ENCODE measurements at places on chromosomes 2 and 18. TPM values are rescaled to one million over a fixed set of nuclear protein-coding genes. Genes with fewer than 3 reads are reported as not detected.

GRCh38 chr18:77177009-77177408 lies 44.4 kb upstream of the MBP start:
- no peak for DNase-seq

- DNase-seq, result no peak
Measured at GRCh38 chr2:64328415-64328722, 125.6 kb upstream of the LGALSL start.

- no peak for DNase-seq
Measured at GRCh38 chr2:138676619-138677021, 103.6 kb downstream of the NXPH2 start.

DNA sequence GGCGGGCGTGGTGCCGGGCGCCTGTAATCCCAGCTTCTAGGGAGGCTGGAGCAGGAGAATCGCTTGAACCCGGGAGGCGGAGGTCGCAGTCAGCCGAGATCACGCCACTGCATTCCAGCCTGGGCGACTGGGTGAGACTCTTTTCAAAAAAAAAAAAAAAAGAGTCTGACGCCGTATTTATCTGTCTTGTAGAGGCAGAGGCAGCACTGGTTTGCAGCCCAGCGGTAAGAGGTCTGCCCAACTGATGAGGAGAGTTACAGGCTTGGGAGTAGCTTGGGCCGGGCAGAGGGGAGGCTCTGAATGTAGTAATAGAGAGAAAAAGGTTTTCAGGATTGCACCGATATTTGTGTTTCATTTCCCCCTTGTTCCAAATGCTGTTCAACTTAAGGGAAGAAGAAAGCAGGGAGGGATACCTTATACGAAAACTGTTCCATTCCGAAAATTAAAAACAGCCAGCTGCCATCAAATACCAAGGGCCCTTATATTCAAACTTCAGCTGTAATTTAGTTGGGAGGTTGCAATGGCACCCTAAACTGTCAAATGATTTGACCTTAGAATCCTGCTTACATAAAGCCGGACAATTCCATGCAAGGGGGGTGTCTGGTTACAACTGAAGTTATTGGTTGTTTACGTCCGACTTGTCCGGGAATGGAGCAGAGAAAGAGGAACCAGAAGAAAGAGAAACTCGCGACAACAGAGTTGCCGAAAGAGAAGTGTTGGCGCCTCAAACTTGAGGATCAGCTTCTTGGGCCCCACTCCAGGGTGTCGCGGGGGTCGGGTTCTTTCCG lies 9.2 kb upstream of the SP9 start:
- DNase-seq, result peak; percentile 86

- no peak for DNase-seq
Measured at GRCh38 chr2:38060236-38061018, 15.5 kb downstream of the CYP1B1 start.

DNA sequence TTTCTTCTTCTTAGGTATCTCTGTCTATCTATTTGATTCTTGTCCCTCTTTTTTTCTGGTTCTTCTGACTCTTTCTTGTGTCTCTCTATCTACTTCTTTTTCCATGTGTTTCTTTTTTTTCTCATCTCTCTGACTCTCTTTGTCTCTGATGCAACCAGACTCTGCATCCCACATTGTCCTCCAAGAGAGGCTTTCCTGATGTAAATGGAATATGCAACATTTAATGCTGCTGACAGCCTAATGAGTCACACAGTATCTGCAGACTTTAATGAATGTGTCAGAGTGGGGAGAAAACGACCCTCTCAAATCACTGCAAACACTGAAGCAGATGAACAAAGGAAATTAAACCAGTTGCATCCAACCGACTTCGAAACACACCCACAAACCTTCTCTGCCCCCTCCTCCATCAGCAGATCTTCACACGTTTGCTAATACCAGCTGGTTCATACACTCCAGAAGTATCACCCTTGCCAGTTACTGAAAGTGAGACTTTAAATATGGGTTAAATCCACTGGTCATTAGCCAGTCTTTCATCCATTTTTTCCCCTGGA lies 351.5 kb downstream of the TXNL1 start:
- DNase-seq, result no peak

PLGLB1 gene
- total RNA-seq, result 0.27 TPM

RGPD4 gene
- total RNA-seq, result not detected
